ENCODE measurements at places on chromosomes 1 and 21. TPM values are rescaled to one million over a fixed set of nuclear protein-coding genes. Genes with fewer than 3 reads are reported as not detected.

- H3K36me3 ChIP-seq = peaks cover 9% of the 10 kb centered on the region
- no peak overlapping the region for H3K27ac ChIP-seq
- H3K4me3 ChIP-seq = no peak overlapping the region
- DNase-seq = no peak
- H3K27me3 ChIP-seq = no peaks in the 10 kb centered on the region
Measured at GRCh38 chr1:169479363-169480066, 6.2 kb downstream of the SLC19A2 start.

The SEC22B gene
- 19.3 TPM for total RNA-seq

DNA sequence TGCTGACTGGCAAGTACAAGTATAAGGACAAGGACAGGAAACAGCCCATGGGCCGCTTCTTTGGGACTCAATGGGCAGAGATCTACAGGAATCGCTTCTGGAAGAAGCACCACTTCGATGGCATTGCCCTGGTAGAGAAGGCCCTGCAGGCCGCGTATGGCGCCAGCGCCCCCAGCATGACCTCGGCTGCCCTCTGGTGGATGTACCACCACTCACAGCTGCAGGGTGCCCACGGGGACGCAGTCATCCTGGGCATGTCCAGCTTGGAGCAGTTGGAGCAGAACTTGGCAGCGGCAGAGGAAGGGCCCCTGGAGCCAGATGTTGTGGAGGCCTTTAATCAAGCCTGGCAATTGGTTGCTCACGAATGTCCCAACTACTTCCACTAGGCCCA, 32.0 kb downstream of the SLC16A1 start:
- peaks cover 31% of the 10 kb centered on the region for H3K36me3 ChIP-seq
- no peak for DNase-seq
- no peak overlapping the region for H3K27ac ChIP-seq
- H3K4me3 ChIP-seq = no peak overlapping the region

The RYR2 gene
- total RNA-seq = 408 TPM

GRCh38 chr1:229888561-229889001, 178.5 kb upstream of the GALNT2 start:
- no peaks in the 10 kb centered on the region for H3K36me3 ChIP-seq
- peaks cover 11% of the 10 kb centered on the region for H3K4me1 ChIP-seq
- DNase-seq = no peak

The PTGS2 gene
- 1.1 TPM for total RNA-seq

- no peak overlapping the region for H3K27ac ChIP-seq
- no peak for DNase-seq
- no peaks in the 10 kb centered on the region for H3K27me3 ChIP-seq
- no peaks in the 10 kb centered on the region for H3K36me3 ChIP-seq
Measured at GRCh38 chr1:198086051-198086745, 70.6 kb upstream of the NEK7 start.

DNA sequence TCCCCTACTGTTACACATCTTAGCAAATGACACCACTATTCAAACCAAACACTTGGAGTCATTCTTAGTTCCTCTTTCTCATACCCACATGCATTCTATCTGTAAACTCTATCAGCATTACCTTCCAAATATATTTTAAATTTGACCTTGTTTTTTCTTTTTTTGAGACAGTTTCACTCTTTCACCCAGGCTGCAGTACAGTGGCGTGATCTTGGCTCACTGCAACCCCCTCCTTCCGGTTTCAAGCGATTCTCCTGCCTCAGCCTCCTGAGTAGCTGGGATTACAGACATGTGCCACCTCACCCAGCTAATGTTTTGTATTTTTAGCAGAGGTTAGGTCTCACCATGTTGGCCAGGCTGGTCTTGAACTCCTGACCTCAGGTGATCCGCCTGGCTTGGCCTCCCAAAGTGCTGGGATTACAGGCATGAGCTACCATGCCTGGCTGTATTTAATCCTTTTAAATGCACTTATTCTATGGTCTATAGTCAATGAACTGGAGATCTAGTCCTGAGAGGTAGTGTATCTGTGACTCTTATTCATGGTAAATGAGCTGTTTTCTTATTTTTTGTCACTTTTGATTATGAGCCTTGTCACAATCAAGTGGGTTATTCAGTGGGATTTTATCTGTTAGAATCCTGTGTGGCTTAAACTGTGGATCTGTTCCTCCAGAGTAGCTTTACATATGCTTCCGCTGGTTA, 73.1 kb downstream of the GATAD2B start:
- DNase-seq = no peak
- no peak overlapping the region for H3K4me3 ChIP-seq
- H3K4me1 ChIP-seq = no peaks in the 10 kb centered on the region
- peaks cover 12% of the 10 kb centered on the region for H3K36me3 ChIP-seq
- no peak overlapping the region for H3K27ac ChIP-seq

The SLC30A10 gene
- total RNA-seq = 0.55 TPM

The ANKRD35 gene
- total RNA-seq = 0.32 TPM

DNA sequence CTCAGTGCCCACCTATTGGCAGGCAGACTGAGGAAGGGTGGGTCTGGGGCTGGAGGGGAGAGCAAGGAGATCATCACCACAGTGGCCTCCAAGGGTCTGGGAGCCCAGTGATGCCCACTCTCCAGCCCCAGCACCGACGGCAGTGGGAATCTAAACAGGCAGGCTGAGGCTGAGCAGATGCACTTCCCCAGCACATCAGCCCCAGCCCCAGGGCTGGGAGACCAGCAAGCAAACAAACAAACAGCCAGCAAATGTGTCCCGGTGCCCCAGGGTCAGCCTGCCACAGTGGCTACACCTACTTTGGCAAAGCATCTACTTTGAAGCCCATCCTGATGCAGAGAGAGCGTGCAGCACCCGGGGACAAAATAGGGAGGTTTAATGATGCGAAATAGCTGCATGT, 216.3 kb upstream of the ZC3H12A start:
- no peaks in the 10 kb centered on the region for H3K4me1 ChIP-seq
- peaks cover 25% of the 10 kb centered on the region for H3K27me3 ChIP-seq
- no peak for DNase-seq
- H3K36me3 ChIP-seq = no peaks in the 10 kb centered on the region

The KCNK1 gene
- total RNA-seq = 5.9 TPM

- no peaks in the 10 kb centered on the region for H3K36me3 ChIP-seq
- DNase-seq = no peak
- H3K4me3 ChIP-seq = no peak overlapping the region
- peaks cover 16% of the 10 kb centered on the region for H3K4me1 ChIP-seq
- no peaks in the 10 kb centered on the region for H3K27me3 ChIP-seq
- no peak overlapping the region for H3K27ac ChIP-seq
Measured at GRCh38 chr1:173415490-173415889, 61.6 kb upstream of the PRDX6 start.

DNA sequence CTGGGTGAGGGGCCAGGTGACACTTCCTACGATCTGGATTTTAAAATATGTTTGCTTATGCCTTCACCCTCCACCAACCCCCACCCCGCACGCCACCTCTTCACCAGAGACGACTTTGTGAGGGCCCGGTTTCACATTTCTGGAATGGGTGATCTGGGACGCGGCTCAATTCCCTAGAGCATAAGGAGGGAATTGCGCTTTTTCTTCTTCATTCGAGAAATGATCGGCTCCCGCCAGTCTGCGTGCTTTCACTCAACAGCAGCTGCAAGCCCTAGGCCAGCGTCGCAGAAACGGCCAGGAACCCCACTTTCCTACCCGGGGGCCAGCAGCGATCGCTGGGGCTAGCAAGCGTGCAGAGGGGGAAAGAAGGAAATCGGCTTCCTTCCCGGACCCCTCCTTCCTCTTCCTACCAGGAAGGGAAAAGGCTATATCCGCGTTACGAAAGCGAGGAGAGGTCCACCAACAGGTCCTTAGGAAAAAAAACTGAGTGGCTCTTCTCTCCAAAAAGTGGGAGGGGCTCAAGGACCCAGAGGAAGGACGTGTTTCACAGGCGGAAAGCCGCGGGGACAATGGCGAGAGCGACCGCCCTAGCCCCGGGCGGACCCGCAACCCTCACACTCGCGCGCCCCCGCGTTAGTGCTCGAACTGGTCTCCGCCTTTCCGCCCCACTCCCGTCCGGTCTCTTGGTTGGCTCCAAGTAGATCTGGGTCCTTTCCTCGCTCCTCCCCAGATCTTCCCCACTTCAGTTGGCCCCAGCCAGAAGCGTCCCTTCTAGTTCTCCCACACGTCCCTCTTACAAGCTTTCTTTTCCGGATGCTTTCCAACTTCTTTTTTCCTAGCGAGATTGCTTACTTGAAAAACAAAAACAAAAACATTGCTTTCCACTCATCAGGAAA, 1.1 kb upstream of the ADAMTS1 start:
- peaks cover 19% of the 10 kb centered on the region for H3K4me1 ChIP-seq
- no peaks in the 10 kb centered on the region for H3K27me3 ChIP-seq
- H3K4me3 ChIP-seq = peak overlapping the region; percentile 77

DNA sequence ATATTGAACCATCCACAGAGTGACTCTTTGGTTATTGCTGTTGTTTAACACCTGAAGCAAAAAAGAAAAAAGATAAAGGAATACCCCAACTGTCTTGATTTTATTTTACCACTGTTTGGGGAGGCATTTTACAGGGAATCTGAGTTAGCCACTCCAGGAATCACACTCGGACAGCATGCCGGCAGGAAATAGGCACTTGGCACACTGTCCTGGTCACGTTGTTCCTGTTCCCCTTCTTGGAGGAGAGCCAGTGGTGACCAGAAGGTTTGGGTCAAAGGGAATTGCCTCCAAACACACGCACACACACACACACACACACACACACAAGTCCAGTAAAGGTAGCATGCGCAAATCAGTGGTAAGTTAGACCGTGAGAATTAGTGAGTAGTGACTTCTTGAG, 13.8 kb downstream of the RGS4 start:
- no peaks in the 10 kb centered on the region for H3K36me3 ChIP-seq
- no peaks in the 10 kb centered on the region for H3K4me1 ChIP-seq
- no peak overlapping the region for H3K4me3 ChIP-seq
- DNase-seq = peak; percentile 37
- H3K27ac ChIP-seq = no peak overlapping the region

The RGS13 gene
- total RNA-seq = not detected

GRCh38 chr1:46556822-46557221, 5.4 kb upstream of the KNCN start:
- H3K36me3 ChIP-seq = peaks cover 43% of the 10 kb centered on the region
- no peak overlapping the region for H3K4me3 ChIP-seq
- DNase-seq = no peak
- H3K4me1 ChIP-seq = peaks cover 3% of the 10 kb centered on the region
- no peaks in the 10 kb centered on the region for H3K27me3 ChIP-seq
- H3K27ac ChIP-seq = no peak overlapping the region

- no peaks in the 10 kb centered on the region for H3K36me3 ChIP-seq
- H3K27ac ChIP-seq = no peak overlapping the region
- H3K4me3 ChIP-seq = no peak overlapping the region
- H3K27me3 ChIP-seq = peaks cover 37% of the 10 kb centered on the region
- peaks cover 17% of the 10 kb centered on the region for H3K4me1 ChIP-seq
Measured at GRCh38 chr1:90839323-90839722, 122.2 kb upstream of the BARHL2 start.

GRCh38 chr1:3674100-3675094, 22.1 kb downstream of the TP73 start:
- H3K27ac ChIP-seq = no peak overlapping the region
- H3K4me1 ChIP-seq = peaks cover 9% of the 10 kb centered on the region
- H3K27me3 ChIP-seq = no peaks in the 10 kb centered on the region
- H3K36me3 ChIP-seq = no peaks in the 10 kb centered on the region

DNA sequence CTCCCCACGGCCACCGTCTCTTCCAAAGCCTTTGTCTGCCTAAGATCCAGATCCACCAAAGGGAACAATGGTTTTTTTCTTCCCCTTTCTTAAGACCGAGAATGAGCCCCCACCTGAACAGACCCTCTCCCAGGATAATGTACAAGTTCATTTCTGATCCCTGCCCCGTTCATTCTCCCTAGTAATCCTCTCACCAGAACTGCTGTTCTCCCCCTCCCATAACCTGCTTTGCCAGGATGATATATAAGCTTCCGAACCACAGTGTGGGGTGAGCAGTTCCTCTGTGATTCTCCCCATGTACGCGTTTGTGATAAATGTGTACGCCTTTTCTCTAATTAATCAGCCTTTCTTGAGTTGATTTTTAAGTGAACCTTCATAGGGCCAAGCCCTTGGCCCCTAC, 4.9 kb downstream of the RD3 start:
- H3K4me3 ChIP-seq = no peak overlapping the region
- no peaks in the 10 kb centered on the region for H3K36me3 ChIP-seq
- H3K27me3 ChIP-seq = no peaks in the 10 kb centered on the region
- H3K27ac ChIP-seq = no peak overlapping the region
- H3K4me1 ChIP-seq = peaks cover 3% of the 10 kb centered on the region

DNA sequence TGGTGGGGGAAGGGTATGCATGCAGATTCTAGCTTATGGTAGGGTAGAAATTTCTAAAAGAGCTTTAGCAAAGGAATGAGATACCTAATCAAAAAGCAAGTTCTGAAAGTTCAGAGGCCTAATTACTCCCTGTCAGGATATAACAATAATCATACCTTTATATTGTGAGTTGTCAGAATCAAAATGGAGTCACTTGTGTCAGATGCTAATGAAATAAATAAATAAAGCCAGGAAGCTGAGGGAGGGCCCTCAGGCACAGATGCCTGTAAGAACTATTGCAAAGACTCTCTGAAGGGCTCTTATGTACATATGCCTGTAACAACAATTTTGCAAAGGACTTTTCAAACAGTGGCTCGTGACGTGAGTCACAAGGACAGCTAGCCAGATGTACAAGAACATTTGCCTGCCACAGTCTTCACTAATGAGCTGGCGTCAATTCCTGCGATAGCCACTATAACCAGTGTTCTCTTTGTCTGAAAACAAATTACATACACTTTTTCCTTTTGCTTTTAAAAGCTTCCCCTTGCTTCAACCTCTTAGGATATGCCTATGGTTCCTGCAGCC, 27.4 kb upstream of the DNASE2B start:
- no peak for DNase-seq
- peaks cover 5% of the 10 kb centered on the region for H3K4me1 ChIP-seq
- H3K27me3 ChIP-seq = no peaks in the 10 kb centered on the region
- H3K27ac ChIP-seq = no peak overlapping the region
- no peak overlapping the region for H3K4me3 ChIP-seq

GRCh38 chr1:204170494-204171155, 4.5 kb upstream of the REN start:
- H3K27ac ChIP-seq = no peak overlapping the region
- H3K4me1 ChIP-seq = no peaks in the 10 kb centered on the region
- no peaks in the 10 kb centered on the region for H3K27me3 ChIP-seq
- H3K36me3 ChIP-seq = no peaks in the 10 kb centered on the region
- H3K4me3 ChIP-seq = no peak overlapping the region

- no peak overlapping the region for H3K27ac ChIP-seq
- H3K27me3 ChIP-seq = no peaks in the 10 kb centered on the region
- no peaks in the 10 kb centered on the region for H3K36me3 ChIP-seq
- H3K4me3 ChIP-seq = no peak overlapping the region
- DNase-seq = no peak
Measured at GRCh38 chr1:245704765-245705164, 550.0 kb downstream of the KIF26B start.

GRCh38 chr1:220732137-220732536, 16.0 kb upstream of the MTARC2 start:
- no peaks in the 10 kb centered on the region for H3K36me3 ChIP-seq
- H3K27ac ChIP-seq = peak overlapping the region; percentile 79
- no peak for DNase-seq
- H3K27me3 ChIP-seq = no peaks in the 10 kb centered on the region
- H3K4me1 ChIP-seq = peaks cover 4% of the 10 kb centered on the region
- H3K4me3 ChIP-seq = no peak overlapping the region

GRCh38 chr1:91885213-91885715, 687 bp downstream of the TGFBR3 start:
- DNase-seq = peak; percentile 71
- no peaks in the 10 kb centered on the region for H3K36me3 ChIP-seq
- H3K27me3 ChIP-seq = no peaks in the 10 kb centered on the region
- H3K4me3 ChIP-seq = peak overlapping the region; percentile 92
- peak overlapping the region; percentile 85 for H3K27ac ChIP-seq

The ZBTB17 gene
- total RNA-seq = 14.5 TPM

Measured in heart left ventricle (tissue), 16 donors.